ENCODE measurements at places on chromosomes 4 and X. TPM values are rescaled to one million over a fixed set of nuclear protein-coding genes. Genes with fewer than 3 reads are reported as not detected.

DNA sequence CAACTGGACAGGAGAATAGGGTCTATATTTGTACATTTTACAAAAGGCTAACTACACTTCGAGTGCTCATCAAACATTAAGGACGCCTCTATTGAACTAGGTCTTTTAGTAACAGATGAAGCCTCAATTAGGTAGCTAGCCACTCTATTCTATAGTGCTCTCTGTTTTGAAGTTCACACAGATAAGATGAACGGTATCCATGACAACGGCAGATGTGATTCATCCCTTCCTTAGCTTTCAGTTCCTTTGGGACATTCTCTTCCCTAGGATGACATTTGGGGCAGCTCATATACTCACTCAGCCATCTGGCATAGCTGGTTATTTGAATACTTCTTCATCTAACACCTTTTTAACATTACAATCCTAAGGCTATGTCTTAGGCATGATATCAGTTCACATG is 62.4 kb upstream of the WDFY3 start:
- DNase-seq: no peak

TEC gene
- total RNA-seq: 1.3 TPM

GRCh38 chrX:13121020-13121555 is 76.7 kb upstream of the FAM9C start:
- DNase-seq: no peak

DNA sequence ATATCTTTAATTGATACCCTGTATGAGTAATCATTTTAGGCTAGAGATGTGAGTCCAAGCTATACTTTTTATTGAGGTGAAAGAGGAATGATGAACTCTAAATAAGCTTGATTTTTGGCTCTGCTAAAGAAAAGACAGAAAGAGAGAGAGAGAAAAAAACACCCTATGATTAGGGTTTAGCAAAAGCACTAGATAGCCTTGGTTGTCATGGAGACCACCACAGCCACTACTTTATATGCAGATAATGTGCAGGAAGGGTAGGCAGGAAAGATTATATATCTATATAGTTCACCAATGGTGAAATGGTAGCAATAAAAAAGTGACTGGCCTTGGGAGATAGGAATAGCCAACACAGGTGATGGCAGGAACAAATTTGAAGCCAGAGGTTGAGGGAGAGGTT is 69.9 kb upstream of the CAMK2D start:
- DNase-seq: no peak

DNA sequence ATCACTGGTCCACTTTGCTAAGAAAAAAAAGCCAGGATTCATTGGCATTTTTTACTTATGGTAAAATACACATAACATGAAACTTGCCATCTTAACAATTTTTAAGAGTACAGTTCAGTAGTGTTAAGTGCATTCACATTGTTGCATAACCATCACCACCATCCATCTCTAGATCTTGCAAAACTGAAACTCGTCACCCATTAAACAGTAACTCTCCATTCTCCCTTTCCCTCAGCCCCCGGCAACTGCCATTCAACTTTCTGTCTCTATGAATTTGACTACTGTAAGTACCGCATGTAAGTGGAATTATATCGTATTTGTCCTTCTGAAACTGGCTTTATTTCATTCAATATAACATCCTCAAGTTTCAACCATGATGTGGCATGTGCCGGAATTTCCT is 56.3 kb upstream of the LNX1 start:
- DNase-seq: no peak
